ENCODE measurements at places on chromosomes 5 and 9. TPM values are rescaled to one million over a fixed set of nuclear protein-coding genes. Genes with fewer than 3 reads are reported as not detected.

DNA sequence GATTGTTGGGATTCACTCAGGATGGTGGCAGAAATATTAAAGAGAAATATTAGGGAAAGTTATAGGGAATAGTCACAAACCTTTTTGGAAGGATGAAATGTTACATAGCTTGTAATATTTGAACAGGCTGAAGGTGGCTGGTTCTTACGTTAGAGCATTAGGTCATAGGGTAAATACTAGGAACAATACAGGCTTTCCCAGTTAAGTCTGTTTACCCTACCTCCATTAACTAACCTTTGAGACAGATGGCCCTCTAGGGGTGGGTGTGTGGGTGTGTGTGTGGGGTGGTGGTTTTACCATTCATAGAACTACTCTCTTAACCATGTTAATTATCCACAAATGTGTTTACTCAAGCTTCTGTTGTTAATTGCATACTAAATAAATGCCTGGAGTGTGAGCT lies 94.3 kb upstream of the STK32A start:
- no peak for DNase-seq

- no peak for DNase-seq
Observed at GRCh38 chr9:6842584-6842947, 84.8 kb downstream of the KDM4C start.

DNA sequence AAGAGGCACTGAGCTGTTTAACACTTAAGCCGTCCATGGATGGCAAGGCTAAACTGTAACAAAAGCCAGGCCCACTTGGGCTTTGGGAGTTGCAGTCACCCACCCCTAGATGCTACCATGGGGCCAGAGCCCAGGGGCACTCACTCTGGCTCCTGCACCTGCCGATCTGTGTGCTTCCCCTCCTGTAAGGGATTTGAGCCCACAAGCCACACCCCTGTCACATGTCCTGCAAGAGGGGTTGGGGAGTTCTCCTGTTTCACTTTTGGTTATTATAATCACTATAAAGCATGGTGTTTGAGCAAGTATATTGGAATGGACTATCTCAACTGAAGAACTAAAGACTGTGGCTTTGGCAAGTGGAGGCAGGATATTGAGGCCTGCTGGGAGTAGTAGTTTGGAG lies 14.0 kb upstream of the GPR151 start:
- DNase-seq, result no peak

GRCh38 chr5:155826611-155827507 lies 500.1 kb upstream of the SGCD start:
- DNase-seq, result no peak

- DNase-seq, result no peak
Observed at GRCh38 chr5:74428275-74428674, 212.3 kb downstream of the ENC1 start.

GRCh38 chr5:75617736-75618352 lies 6.6 kb downstream of the ANKDD1B start:
- DNase-seq, result no peak

DNA sequence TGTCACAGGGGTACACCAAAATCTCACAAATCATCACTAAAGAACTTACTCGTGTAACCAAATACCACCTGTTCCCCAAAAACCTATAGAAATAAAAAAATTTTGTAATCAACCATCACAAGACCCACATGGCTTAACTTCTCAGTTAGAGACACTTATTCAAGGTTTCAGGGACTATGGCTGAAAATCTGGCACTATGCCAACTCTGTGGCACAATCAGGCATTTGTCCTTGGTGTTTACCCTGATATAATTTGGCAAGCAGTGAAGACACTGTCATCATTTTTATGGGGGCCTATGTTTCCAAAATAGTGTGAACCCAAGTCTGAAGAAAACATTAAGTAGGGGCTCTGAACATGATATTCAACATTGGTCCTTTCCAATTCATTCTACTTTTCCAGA lies 59.0 kb downstream of the ZNF622 start:
- no peak for DNase-seq

- no peak for DNase-seq
Observed at GRCh38 chr5:13248253-13248652, 696.2 kb downstream of the DNAH5 start.

- DNase-seq, result no peak
Observed at GRCh38 chr5:2735996-2736395, 15.5 kb downstream of the IRX2 start.

- no peak for DNase-seq
Observed at GRCh38 chr5:151178777-151179488, 21.4 kb upstream of the ANXA6 start.

- DNase-seq, result no peak
Observed at GRCh38 chr5:132176987-132177386, 50.7 kb downstream of the P4HA2 start.

- DNase-seq, result no peak
Observed at GRCh38 chr5:149800633-149801032, 70.5 kb downstream of the PPARGC1B start.

GRCh38 chr9:1876891-1877496 lies 138.2 kb upstream of the SMARCA2 start:
- DNase-seq, result no peak

- DNase-seq, result no peak
Observed at GRCh38 chr5:133110709-133111108, 58.9 kb downstream of the HSPA4 start.

- DNase-seq, result no peak
Observed at GRCh38 chr9:20242510-20243189, 379.6 kb downstream of the MLLT3 start.

DNA sequence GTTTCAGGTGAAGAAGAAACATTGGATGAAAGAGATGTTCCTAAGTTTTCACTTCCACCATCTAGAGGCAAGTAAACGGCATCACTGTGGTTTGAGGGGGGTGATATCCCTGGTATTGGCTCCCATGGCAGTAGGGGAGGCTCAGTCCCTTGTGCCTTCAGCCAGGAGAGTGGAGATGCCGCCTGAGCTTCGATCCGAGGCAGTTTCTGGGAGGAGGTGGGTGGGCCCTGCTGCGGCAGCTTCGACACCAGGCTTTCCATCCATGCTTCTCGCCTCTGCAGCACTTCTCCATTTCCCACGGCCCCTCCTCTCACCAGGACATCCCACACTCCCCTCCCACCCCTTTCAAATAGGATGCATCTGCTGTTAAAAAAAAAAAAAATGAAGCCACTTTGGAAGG lies 258.3 kb downstream of the GADD45G start:
- DNase-seq, result no peak

DNA sequence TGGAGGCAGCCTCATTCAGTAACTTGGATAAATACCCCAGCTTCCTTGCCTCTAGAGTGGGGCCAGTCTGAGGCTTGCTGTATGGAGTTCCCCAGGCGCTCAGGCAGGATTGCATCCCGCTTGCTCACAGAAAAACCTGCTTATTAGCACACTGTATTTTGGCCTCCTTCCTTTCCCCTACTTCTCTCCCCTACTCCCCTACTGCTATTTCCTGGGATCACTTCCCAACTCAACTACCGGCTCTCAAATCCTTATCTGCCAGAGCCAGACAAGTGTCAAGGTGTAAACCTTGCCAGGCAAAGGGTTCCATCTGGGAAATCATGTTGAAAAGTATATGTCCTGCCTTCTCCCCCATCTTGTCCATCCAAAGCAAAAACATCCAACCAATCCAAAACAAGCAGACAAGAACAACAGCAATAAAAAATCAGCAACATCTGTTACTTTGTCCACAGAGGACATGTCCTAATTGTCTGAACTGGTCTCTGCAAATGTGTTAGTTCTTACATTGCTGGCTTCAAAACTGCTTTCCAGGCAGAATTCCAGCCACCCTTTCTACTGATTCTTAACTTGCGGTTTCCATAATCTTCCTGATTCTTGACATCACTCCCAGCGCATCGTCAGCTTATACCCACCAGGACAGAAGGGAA lies 164.1 kb upstream of the SEMA6A start:
- DNase-seq, result no peak

DNA sequence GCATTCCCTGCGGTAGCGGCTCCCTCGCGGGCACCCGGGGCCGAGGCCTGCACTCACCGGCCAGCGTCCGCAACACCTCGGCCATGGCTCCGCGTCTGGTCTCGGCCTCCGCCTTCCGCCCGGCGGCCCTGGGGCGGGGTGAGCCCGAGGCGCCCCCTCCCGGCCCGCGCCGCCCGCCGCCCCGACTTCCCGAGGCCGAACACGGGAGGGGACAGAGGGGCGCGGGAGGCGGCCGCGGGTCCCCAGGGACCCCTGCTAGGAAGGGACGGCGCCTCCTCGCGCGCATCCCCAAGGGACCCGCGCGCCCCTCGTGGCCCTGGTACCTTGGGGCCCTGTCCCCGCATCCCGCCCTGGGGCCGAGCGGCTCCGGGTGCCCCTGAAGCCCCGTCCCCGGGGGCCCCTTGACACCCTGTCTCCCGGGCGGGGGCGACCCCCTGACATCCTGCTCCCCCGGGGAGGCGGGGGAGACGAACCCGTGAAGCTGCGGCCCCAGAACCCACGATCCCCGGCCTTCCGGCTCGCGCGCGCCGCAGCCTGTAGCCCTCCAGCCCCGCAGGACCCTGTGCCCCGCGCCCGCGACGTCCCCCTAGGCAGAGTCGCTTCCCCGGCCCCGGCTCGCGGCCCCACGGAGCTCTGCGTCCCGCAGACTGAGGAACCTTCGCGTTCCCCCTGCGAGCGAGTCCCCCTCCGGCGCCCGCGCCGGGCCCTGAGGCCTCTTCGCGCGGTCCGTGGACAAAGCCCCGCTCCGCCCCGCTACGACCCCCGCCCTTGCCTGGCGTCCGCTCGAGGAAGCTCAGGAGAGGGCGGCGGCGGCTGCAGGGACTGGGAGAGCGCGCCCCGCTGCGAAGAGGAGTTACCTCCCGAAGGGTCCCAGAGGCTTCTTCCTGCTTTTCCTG lies at the start of gene ABO:
ABO (minus strand) TSS at position 97 of the 896 bp plus-strand sequence.
- peak; percentile 37 for DNase-seq

- no peak for DNase-seq
Observed at GRCh38 chr9:6133346-6134063, 82.1 kb upstream of the IL33 start.

DNA sequence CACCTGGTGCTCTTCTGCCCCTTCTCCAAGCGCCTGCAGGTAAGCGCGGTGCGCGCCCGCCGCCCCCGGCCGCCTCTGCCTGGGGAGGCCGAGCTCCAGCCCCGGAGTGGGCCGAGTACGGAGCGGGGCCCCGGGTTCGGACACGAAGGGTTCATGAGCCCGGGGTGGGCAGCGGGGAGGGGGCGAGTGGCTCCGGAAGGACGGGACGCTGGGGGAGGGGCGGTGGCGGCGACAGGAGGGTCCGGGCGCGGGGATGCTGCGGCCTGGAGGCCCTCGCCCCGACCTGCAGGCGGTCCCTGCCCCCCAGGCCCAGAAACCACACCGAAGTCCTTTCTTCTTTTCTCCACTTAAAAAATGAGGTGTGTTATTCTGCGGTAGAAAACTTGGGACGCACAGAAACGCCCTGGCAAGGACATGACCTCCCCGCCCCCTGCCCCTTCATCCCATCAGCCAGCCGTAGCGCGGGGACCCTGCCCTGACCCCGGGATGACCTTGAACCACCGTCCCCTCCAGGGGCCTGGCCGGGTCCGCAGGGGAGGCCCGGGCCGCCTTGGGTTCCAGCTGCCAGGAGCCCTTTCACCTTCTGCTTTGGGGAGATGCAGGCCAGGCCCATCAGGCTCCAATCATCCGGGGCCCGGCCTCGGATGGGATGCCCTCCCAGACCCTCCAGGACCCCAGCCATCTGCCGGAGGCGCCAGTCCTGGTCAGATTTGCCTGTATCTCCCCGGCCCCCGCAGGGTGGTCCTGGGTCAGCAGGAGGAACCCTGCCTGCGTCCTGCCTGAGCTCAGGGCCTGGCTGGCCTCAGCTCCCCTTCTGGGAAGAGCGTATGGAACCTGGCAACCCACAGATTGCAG lies 545 bp downstream of the DIPK1B start:
- DNase-seq, result no peak

DNA sequence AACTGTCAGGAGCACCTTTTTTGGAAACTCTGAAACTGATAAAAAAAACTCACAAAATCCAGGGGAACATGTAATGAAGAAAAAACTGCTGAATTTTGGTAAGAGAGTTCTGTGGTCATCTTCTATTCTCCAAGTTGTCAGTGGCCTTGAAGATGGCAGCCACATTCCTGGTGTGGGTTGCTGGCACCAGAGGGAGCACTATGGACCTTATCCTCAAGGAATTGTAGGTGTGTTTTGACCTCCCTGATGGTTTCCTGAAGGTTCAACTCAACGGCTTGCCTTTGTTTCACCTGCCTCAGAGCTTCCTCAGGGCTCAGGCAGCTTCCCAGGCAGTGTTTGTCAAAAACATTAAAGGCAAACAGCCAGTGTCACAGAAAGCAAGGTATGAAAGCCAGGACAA lies 2.2 kb upstream of the SLC38A9 start:
- DNase-seq, result peak; percentile 35

DNA sequence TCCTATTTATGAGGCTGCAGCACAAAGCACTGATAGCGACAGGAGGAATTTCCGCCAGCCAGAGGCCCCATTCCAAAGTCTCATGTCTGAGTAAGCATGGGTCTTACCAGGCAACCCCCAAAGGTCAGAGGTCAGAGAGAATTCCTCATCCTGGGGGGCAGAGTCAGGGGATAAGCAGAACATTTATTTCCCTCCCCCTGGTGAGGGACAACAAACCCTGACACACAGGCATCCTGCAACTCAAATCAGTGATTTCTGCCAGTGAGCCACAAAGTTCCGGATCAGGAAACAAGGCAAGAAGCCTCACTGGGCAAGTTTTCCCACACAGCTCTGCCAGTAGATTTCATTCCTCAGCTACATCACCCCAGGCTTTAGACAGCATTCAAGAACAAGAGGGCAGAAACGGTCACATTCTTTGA lies 37.0 kb downstream of the ADAMTS12 start:
- DNase-seq, result no peak

DNA sequence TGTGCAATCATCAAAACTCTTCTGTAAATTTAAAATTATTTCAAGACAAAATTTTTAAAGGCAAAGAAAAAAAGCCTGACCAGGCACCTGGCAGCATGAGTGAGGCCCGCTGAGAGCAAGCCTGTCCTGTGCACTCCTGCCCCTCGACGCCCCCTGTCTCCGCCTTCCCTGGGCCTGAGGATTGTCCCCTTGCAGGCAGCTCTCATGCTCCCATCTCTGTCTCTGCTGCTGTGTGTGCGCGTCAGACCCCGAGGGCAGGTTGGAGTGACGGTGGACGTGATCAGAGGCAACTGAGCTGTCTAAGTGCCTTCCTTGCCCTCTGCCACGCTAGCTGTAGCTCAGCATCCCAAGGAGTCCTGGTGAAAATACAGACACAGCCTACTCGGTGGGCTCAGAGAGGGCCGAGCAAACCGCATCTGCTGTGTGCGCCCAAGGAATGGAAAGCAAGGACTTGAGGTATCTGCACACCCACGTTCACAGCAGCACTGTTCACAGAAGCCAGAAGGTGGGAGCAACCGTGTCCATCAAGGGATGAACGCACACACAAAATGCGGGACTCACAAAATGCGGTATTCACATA lies 65.5 kb downstream of the SECISBP2 start:
- no peak for DNase-seq

- no peak for DNase-seq
Observed at GRCh38 chr9:85004818-85005413, 335.4 kb downstream of the NTRK2 start.

- peak; percentile 77 for DNase-seq
Observed at GRCh38 chr5:78638423-78638822, 10.1 kb downstream of the LHFPL2 start.

The TMEM215 gene
- 0.06 TPM for total RNA-seq

The PDCD1LG2 gene
- total RNA-seq, result 0.31 TPM

The DMXL1 gene
- total RNA-seq, result 49.6 TPM

The PFN3 gene
- not detected for total RNA-seq

The C5orf63 gene
- total RNA-seq, result 11.0 TPM

The GNPDA1 gene
- total RNA-seq, result 16.6 TPM

The PCDHA1 gene
- total RNA-seq, result not detected

The PCDHGA3 gene
- total RNA-seq, result 0.39 TPM

The SLC36A2 gene
- not detected for total RNA-seq

The GLRA1 gene
- not detected for total RNA-seq

The PLPPR1 gene
- 0.73 TPM for total RNA-seq

The FCN2 gene
- not detected for total RNA-seq

The KCNN2 gene
- total RNA-seq, result 0.49 TPM
